T-helper 2 cell treated with Interferon-gamma antibody and Interleukin-4, amounts not matched to agents 5 μg/mL and 100 μg/mL, for 36 hours (primary cell): ENCODE measurements at places on chromosomes 1 and 21.

DNA sequence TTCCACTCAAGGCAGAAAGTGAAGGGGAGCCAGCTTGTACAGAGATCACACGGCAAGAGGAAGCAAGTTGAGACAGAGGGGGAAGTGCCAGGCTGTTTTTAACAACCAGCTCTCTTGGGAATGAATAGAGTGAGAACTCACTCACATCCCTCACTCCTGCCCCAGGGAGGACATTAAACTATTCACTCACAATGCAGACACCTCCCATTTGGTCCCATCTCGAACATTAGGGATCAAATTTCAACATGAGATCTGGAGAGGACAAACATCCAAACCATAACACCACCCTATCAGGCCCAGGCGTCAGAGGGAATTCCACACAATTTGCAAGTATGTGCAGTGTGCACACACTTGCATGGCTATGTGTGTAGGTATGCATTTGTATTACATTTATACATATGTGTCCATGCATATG, 62.7 kb downstream of the DMAP1 start:
- DNase-seq, result no peak
- H3K4me3 ChIP-seq, result no peak overlapping the region
- no peaks in the 10 kb centered on the region for H3K27me3 ChIP-seq
- H3K27ac ChIP-seq, result no peak overlapping the region
- no peaks in the 10 kb centered on the region for H3K4me1 ChIP-seq
- H3K36me3 ChIP-seq, result no peaks in the 10 kb centered on the region

GRCh38 chr1:12486401-12487005, 131.5 kb downstream of the DHRS3 start:
- H3K36me3 ChIP-seq, result peaks cover 30% of the 10 kb centered on the region
- H3K27me3 ChIP-seq, result no peaks in the 10 kb centered on the region
- no peak for DNase-seq
- no peak overlapping the region for H3K27ac ChIP-seq
- H3K4me3 ChIP-seq, result no peak overlapping the region
- peaks cover 3% of the 10 kb centered on the region for H3K4me1 ChIP-seq

- H3K27me3 ChIP-seq, result peaks cover 11% of the 10 kb centered on the region
- H3K4me3 ChIP-seq, result no peak overlapping the region
- no peak overlapping the region for H3K27ac ChIP-seq
- H3K36me3 ChIP-seq, result no peaks in the 10 kb centered on the region
- H3K4me1 ChIP-seq, result peaks cover 8% of the 10 kb centered on the region
- no peak for DNase-seq
Measured at GRCh38 chr1:62784509-62785365, 805 bp downstream of the ATG4C start.

GRCh38 chr1:159185121-159185520, 13.7 kb downstream of the CADM3 start:
- no peak overlapping the region for H3K27ac ChIP-seq
- no peaks in the 10 kb centered on the region for H3K36me3 ChIP-seq
- H3K27me3 ChIP-seq, result peaks cover 51% of the 10 kb centered on the region
- no peaks in the 10 kb centered on the region for H3K4me1 ChIP-seq

- H3K4me3 ChIP-seq, result peak overlapping the region; percentile 1
- H3K36me3 ChIP-seq, result no peaks in the 10 kb centered on the region
- no peak for DNase-seq
- no peak overlapping the region for H3K27ac ChIP-seq
Measured at GRCh38 chr1:197374428-197374827, 106.4 kb downstream of the CRB1 start.

DNA sequence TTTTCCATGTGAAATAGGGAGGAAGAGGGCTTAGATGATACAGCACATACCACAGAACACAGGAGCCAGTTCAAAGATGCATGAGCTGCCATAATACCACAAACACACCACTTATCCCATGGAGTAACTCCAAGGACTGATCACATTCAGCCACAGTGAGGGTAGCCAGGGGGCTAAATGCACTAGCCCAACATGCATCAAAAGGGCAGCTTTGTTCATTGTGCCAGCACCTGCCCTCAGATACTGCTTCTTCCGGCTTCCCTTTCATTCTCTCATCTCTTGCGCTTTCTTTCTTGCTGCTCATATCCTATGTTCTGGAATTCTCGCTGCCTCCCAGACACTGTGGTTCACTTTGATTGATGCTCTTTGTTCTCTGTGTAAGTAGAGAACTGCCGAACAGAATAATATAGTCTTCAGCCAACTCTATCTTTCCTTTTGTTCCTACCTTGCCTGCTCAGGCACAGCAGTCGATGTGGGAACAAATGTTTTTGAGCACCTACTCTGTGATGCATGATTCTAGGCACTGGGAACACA, 50.0 kb upstream of the SYT6 start:
- H3K4me3 ChIP-seq, result no peak overlapping the region
- no peaks in the 10 kb centered on the region for H3K4me1 ChIP-seq
- H3K27ac ChIP-seq, result no peak overlapping the region
- DNase-seq, result no peak
- peaks cover 28% of the 10 kb centered on the region for H3K27me3 ChIP-seq
- H3K36me3 ChIP-seq, result no peaks in the 10 kb centered on the region

DNA sequence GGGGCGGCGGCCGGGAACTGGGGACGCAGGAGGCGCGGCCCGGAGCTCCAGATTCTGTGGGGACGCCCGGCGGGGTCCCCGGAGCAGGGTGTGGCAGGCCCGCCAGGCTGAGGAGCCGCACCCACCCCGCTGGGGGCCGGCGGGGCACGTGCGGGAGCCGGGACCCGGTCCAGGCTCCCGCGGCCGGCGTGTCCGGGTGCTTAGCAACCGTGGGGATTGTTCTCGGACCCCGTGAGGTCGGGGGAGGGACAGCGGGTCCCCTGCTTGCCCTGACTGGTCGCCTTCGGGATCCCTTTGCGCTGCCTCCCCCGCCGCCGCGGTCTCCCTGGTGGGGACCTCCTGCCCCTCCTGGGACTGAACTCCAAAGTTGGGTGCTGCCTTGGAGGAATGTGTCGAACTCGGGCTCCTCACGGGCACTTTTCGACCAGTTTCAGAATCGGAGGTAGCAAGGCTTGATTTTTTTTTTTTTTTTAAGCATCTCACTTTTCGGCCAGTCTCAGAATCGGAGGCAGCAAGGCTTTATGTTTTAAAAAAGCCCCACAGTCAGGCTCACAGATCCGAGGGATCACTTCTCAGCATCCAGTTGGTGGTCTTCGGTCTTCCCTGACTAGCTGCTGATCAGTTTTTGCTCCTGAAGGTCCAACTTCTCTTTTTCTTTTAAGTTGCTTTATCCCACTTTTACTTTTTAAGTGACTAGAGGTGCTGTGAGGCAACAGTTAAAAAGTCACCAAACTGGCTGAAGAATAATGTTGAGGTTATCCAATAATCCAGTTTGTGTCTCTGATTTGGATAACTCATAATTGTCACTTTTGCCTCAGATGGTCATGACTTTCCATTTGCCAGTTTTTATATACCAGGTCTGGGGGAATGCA, 648 bp downstream of the FAM76A start:
- H3K36me3 ChIP-seq, result peaks cover 5% of the 10 kb centered on the region
- H3K27me3 ChIP-seq, result no peaks in the 10 kb centered on the region
- peak overlapping the region; percentile 65 for H3K27ac ChIP-seq
- H3K4me1 ChIP-seq, result peaks cover 13% of the 10 kb centered on the region

DNA sequence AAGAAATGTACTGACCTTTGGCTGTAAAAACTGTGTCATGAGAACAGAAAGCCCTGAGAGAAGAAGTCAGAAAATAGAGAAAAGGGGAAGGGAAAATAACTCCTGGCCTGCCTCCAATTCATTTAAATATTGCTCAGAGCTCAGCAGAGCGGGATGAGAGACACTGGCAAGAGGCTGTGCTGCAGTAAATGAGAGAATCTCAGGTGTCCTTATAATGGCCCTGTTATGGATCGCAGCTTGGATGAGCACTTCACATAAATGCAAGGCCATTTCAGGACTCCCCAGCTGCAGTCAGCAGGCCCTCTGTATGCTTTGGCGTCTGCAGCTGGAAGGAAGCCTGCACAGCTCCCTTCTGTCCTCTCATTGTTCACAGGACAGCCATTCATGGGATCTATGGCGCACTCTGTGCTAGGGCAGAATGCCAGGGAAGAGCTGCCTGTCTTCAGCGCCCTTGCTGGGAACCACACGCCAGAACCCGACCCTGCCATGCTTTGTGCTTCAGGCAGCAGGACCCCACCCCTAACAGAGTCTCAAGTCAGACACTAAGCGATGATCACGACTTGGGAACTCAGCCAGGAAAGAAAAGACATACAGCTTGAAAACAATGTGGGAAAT, 20.7 kb upstream of the ABCB10 start:
- DNase-seq, result no peak
- H3K4me3 ChIP-seq, result no peak overlapping the region
- H3K27me3 ChIP-seq, result peaks cover 15% of the 10 kb centered on the region
- H3K27ac ChIP-seq, result no peak overlapping the region

GRCh38 chr1:196960854-196961253, 16.5 kb upstream of the CFHR5 start:
- no peak overlapping the region for H3K4me3 ChIP-seq
- DNase-seq, result no peak

- no peaks in the 10 kb centered on the region for H3K4me1 ChIP-seq
- H3K36me3 ChIP-seq, result peaks cover 26% of the 10 kb centered on the region
- H3K4me3 ChIP-seq, result no peak overlapping the region
- H3K27ac ChIP-seq, result no peak overlapping the region
Measured at GRCh38 chr1:16398371-16398953, 31.4 kb downstream of the SZRD1 start.

- no peaks in the 10 kb centered on the region for H3K27me3 ChIP-seq
- no peak overlapping the region for H3K27ac ChIP-seq
- no peak for DNase-seq
- no peak overlapping the region for H3K4me3 ChIP-seq
- no peaks in the 10 kb centered on the region for H3K4me1 ChIP-seq
Measured at GRCh38 chr1:82801176-82801575, 1000.4 kb downstream of the ADGRL2 start.

- no peaks in the 10 kb centered on the region for H3K36me3 ChIP-seq
- peaks cover 31% of the 10 kb centered on the region for H3K4me1 ChIP-seq
- H3K27ac ChIP-seq, result no peak overlapping the region
- peak; percentile 47 for DNase-seq
- H3K27me3 ChIP-seq, result peaks cover 33% of the 10 kb centered on the region
- no peak overlapping the region for H3K4me3 ChIP-seq
Measured at GRCh38 chr1:31773861-31774260, 9.7 kb upstream of the ADGRB2 start.

DNA sequence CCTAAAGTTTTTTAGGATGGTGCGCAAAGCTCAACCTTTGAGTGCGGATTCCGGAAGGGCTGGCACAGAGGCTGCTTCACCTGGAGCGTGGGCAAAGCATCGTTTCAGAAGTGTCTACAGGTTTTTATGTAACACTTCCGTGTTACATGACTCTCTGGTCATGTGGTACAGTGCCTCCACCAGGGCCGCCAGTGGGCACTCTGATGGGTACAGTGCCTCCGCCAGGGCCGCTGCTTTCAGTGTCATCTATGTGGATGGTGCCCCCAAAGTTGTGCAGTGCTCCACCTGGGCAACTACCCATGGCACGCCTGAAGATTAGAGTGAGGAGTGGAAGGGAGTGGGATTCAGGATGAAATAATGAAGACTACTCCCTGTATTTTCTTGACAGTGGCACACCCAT, 101.4 kb upstream of the C1orf174 start:
- DNase-seq, result no peak
- H3K4me1 ChIP-seq, result no peaks in the 10 kb centered on the region
- no peaks in the 10 kb centered on the region for H3K27me3 ChIP-seq
- no peaks in the 10 kb centered on the region for H3K36me3 ChIP-seq
- H3K4me3 ChIP-seq, result no peak overlapping the region

- H3K4me3 ChIP-seq, result no peak overlapping the region
- H3K36me3 ChIP-seq, result no peaks in the 10 kb centered on the region
- no peak for DNase-seq
- H3K27ac ChIP-seq, result no peak overlapping the region
- H3K27me3 ChIP-seq, result no peaks in the 10 kb centered on the region
Measured at GRCh38 chr1:179166663-179167417, 62.6 kb downstream of the ABL2 start.

DNA sequence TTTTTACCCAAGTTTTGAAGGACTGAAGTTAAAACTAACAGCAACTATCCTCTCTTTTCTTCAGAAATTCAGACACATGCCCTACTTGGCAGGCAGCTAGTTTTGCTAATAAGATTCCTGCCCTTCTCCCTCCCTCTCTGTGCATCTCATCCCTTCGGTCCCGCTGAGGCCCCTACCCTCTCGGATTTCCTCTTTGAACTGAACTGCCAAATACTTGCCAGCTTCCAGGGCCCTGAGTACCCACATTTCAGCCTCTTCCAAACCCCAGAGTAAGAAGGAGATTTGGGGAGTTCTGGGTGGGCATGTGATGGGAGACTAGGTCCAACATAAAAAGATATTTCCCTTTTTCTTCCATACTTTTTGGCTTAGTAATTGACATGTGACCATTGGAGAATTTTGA, 116.5 kb upstream of the JUN start:
- no peak overlapping the region for H3K4me3 ChIP-seq
- H3K27me3 ChIP-seq, result no peaks in the 10 kb centered on the region
- no peaks in the 10 kb centered on the region for H3K36me3 ChIP-seq
- DNase-seq, result no peak
- peaks cover 36% of the 10 kb centered on the region for H3K4me1 ChIP-seq

- H3K4me3 ChIP-seq, result no peak overlapping the region
- DNase-seq, result no peak
- no peaks in the 10 kb centered on the region for H3K27me3 ChIP-seq
Measured at GRCh38 chr1:17564458-17565393, 25.2 kb downstream of the ARHGEF10L start.

- no peak overlapping the region for H3K27ac ChIP-seq
- H3K4me1 ChIP-seq, result peaks cover 11% of the 10 kb centered on the region
- H3K27me3 ChIP-seq, result no peaks in the 10 kb centered on the region
- no peak for DNase-seq
- peaks cover 7% of the 10 kb centered on the region for H3K36me3 ChIP-seq
Measured at GRCh38 chr1:42282867-42283583, 52.0 kb downstream of the FOXJ3 start.

DNA sequence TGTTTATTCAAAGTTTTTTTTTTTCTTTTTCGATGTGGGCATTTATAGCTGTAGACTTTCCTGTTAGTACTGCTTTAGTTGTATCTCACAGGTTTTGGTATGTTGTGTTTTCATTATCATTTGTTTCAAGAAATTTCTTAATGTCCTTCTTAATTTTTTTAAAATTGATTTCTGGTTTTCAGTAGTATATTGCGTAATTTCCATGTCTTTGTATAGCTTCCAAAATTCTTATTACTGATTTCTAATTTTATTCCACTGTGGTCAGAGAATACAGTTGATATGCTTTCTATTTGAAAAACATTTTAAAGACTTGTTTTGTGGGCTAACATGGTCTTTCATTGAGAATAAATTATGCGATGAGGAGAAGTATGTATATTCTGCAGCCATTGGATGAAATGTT, 463.2 kb upstream of the B3GALT2 start:
- H3K27ac ChIP-seq, result no peak overlapping the region
- no peak for DNase-seq
- peaks cover 20% of the 10 kb centered on the region for H3K36me3 ChIP-seq
- H3K4me3 ChIP-seq, result no peak overlapping the region
